ENCODE measurements at places on chromosomes 16 and 17.

GRCh38 chr16:4106516-4106915, 9.7 kb downstream of the ADCY9 start:
- no peak for DNase-seq

DNA sequence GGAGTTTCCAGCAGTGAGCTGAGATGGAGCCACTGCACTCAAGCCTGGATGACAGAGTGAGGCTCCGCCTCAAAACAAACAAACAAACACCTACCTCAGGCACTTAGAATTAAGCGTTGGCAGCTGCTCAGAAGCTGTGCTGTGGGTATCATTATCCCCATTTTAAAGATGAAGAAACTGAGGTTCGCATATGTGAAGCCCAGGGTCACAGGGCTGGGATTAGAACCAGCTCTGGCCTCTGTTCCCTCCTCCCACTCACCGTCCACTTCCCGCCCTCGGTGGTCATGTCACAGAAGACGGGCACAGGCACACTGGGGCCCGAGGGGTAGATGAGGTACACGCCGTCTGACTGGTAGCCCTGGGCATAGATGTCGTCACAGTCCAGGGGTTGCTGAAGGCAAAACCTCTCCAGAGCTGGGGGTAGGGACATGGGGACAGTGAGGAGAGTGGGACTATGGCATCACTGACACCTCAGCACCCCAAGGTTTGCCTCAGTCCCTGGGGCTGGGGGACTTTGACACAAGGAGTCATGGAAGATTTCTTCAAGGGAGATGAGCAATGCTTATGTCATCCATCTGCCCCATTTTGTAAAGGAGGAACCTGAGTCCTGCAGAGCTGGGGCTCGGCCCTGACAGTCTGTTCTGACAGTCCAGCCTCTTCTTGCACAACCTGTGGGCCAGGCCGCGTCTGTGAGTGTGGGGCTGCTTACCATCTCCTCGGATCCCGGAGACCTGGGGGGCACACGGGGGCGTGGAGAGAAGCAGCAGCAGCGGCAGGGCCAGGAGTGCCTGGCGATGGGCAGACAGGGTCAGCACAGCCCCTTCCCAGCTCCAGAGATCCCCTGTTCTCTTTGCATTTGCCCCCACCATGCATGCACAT, 700 bp downstream of the MFAP4 start:
- no peak for DNase-seq

- no peak for DNase-seq
Measured at GRCh38 chr16:74846714-74847113, 72.1 kb upstream of the FA2H start.

GRCh38 chr16:11248133-11248532, 7.9 kb downstream of the SOCS1 start:
- DNase-seq: no peak

DNA sequence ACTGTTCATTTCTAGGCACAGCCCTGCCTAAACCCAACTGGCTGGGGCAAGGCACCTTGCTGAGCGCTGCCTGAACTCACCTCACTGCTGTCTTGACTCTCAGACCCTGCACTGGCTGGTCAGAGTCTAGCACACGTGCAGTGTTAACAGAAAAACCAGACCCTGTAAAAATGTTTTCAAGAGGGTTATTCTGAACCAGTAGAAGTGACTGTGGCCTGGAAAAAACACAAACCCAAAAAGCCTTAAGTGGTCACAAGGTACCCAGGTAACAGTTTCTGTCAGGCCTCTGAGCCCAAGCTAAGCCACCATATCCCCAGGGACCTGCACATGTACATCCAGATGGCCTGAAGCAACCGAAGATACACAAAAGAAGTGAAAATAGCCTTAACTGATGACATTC, 6.1 kb upstream of the EIF4A3 start:
- DNase-seq: no peak

GRCh38 chr16:47016700-47017133, 43.2 kb upstream of the DNAJA2 start:
- DNase-seq: no peak

DNA sequence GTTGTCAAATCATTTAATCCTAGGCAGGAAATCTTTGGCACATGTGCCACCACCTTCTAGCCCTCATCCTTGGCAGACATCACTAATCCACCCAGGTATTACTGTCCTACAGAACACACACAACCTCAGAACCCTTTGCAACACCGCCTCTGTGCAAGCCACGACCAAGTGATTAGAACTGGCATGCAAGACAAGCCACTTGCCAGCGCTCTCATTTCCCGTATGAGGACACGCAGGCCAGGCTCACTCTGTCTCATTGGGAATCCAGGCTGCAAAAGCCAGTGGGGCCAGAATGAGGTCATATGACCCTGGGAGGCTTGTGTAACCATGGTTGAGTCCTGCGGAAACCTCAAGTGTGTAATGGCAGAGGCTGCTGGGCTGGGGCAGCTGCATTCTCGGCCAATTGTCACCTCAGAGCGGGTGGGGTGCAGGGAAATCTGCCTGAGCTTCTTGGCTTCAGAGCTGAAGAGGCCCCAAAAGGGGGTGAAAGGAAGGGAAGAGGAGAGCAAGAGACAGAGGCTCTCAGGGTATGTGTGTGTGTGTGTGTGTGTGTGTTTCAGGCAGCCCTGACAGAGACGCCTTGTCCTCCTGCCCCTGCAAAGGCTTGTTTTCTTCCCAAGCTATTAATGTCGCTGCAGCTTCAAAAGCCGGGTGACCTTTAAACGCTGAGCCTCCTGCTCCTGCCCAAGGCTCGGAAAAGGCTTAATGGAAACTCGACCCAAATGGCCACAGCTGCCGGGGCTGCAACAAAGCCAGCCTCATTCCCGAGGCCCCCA, 43.2 kb upstream of the MRPS23 start:
- DNase-seq: peak; percentile 89

DNA sequence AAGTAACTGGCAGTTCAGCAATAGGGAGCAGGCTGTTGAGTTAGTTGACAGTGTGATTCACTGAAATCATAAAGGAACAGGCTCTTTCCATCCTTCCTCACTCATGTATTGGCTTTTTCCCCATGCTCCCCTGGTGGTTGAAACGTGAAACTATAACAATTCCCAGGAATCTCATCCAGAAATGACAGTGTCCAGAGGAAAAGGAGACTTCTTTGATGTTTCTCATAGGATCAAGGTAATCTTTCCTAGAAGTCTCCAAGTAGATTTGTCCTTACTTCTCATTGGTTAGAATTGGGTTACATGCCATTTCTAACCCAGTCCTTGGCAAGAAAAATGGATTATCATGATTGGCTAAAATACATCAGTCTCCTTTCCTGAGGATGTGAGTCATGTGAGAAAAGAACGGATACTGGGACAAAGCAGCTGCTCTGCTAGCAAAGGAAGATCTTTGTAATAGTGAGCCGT, 14.4 kb downstream of the TTC19 start:
- peak; percentile 60 for DNase-seq

DNA sequence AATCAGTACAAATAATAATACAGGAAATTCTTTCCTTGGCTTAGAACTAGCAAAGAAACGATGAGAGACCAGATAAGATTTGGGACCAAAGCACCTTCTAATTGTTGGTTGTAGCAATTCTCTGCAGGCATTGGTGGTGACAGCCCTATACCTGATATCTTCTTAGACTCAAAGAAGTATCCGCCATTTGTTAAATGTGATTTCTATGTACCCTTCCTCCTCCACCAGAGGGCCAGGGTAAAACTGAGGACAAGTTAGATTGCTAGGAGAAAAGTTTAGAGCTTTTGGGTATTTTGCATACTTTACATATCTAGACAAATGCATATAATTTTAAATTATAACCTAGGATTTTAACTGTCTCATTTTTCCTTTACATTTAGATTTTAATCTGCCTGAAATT, 304.3 kb downstream of the HS3ST4 start:
- no peak for DNase-seq

GRCh38 chr17:45429339-45430005, 3.2 kb downstream of the ARHGAP27 start:
- no peak for DNase-seq

DNA sequence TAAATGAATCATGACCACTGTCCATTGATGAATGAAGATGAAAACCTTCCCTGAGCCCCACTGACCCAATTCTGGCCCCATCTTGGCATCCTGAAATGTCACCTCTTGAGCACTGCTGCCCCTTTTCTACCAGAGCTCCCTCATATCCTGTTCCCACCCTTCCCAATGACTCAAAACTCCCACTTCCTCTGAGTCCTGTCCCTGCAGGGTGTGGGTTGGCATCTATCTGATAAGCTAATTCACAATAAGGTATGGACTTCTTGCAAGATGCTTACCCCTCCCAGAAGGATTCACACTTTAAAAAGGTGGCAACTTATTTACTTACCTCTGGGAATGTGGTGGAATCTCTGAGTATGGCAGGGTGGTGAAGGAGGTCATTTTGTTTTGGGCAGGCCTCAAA, 13.3 kb upstream of the CSNK2A2 start:
- DNase-seq: no peak

GRCh38 chr17:66406701-66407644, 104.6 kb downstream of the PRKCA start:
- no peak for DNase-seq

DNA sequence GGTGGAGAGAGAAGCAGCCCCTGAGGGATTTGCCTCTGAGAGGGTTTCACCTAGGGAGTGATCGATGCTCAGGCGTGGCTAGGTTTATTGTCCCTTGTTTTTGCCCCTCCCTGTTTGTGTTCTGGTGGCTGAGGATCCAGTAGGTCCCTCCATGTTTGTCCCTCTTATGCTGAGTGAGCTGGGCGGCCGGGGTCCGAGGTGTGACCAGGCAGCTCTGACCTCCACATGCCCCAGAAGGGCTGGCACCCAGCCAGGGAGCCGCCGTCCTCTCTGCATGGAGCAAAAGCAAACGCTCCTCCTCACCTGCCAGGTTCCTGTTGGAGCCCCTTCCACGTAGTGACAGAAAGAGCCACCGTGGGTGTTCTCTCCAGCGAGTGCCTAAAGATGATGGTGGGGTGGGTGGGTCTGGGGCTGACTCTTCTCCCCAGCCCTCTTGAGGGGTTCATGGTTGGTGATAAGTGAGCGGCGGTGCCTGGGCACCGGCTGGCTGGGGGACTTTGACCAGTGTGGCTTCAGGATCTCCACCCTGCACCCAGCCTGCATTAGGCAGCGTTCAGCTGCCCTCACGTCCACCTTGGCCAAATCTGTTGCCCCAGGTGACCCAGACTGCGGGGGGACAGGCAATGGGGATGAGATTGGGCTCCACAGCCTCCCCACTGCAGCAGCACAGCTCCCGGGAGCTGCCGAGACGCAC, 14.1 kb upstream of the NUDT16L1 start:
- DNase-seq: no peak

DNA sequence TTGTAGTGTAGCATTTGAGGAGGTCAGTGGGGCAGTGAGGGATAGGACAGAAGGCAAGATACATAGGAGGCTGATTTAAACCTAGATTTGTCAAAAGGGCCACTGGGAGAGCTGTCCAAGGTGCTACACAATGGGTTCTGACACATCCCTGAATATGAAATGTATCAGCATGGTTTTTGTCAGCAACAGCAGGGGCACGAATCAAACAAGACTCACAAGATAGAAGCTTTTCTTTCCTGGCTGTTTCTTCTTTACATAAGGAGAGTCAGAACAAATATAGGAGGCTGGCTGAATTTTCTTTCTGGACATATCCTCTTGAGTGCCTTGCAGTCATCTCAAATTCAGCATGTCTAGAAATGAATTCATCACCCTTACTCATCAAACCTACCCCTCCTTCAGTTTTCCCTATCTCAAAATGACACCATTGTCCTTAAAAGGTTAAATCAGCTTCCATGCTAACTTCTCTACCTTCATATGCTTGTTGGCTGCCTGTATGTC, 130.5 kb downstream of the NPIPB5 start:
- DNase-seq: no peak

All from non-pigmented ciliary epithelial cell (primary cell).